ENCODE measurements at places on chromosomes 5 and 9.

DNA sequence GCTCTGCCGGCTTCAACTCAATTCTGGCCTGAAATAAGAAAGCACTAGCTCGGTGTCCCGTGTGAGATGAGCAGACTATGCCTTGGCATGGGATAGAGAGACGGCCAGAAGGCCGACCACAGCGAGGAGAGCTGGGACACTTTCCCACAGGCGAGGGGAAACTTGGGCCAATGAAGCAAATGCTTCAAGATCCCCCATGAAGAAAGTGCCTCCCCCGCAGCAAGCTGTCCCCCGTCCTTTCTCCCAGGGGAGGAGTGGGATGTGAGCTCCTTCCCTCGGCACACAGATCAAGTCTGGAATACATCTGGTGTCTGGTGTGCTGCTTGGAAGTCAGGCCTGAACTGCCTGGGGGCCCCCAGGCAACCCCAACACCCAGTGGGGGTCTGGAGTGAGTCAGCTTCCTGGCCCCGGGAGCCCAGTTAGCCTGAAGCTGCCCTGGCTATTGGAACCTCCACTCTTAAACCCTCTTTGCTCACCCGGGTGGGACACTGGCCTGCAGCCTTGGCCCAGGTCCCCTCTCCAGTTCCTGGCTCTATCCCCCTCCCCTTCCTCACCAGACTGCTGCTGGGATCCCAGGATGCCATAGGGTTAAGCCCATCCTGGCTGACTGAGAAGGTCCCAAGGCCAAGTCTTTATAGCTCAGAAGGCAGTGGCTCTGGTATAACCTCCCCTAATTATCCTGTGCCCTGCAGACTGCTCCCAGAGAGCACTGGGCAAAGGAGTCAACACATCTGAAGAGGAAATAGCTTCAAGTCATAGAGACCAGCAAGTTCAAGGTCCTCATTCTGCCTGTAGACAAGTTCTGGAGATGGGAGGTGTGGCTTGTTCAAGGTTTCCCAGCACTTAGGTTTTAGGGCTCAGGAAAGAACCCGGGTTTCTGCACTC, 205.3 kb downstream of the TTLL11 start:
- DNase-seq, result no peak

GRCh38 chr9:32423371-32423770, 38.9 kb downstream of the ACO1 start:
- DNase-seq, result no peak

GRCh38 chr9:113403646-113404045, 2.6 kb upstream of the ALAD start:
- DNase-seq, result no peak

DNA sequence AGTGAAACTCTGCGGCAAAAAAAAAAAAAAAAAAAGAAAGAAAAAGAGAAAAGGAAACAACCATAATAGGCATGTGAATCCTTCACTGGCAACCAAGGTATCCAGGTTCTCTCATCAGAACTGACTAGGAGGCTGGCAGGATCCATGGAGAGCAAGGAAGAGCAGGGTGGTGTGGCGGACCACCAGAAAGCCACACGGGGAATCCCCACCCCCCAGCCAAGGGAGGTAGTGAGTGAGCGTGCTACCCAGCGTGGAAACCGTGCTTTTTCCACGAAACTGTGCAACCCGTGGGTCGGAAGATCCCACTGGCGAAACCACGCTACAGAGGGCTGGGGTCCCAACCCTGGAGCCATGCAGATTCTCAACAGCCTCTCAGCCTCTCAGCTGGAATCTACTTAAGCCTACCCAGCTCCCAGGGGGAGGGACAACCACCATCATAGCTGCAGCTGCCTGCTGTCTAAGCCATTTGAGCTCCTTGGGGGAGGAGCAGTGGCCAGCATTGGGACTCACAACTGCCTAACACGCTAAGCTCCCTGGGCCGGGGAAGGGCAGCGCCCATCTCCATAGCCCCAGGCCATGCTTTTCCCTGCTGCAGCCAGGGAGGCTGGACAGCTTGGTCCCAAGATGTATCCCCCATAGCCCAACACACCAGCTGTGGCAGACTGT, 91.6 kb downstream of the PRELID2 start:
- no peak for DNase-seq

DNA sequence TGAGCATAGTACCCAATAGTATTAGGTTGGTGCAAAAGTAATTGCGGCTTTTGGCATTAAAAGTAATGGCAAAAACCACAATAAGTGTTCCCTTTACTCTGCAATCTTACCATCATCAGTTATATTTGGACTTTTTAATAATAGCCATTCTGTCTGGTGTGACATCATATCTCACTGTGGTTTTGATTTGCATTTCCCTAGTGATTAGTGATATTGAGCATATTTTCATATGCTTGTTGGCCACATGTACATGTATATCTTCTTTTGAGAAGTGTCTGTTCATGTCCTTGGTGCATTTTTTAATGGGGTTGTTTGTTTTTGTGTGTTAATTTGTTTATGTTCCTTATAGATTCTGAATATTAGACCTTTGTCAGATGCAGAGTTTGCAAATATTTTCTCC, 289.9 kb downstream of the FAM170A start:
- DNase-seq, result no peak

GRCh38 chr9:130220352-130220751, 45.2 kb upstream of the HMCN2 start:
- no peak for DNase-seq

- no peak for DNase-seq
Measured at GRCh38 chr5:125348221-125348692, 601.8 kb upstream of the ZNF608 start.

GRCh38 chr5:35773967-35774366, 82.7 kb upstream of the IL7R start:
- DNase-seq, result peak; percentile 52

DNA sequence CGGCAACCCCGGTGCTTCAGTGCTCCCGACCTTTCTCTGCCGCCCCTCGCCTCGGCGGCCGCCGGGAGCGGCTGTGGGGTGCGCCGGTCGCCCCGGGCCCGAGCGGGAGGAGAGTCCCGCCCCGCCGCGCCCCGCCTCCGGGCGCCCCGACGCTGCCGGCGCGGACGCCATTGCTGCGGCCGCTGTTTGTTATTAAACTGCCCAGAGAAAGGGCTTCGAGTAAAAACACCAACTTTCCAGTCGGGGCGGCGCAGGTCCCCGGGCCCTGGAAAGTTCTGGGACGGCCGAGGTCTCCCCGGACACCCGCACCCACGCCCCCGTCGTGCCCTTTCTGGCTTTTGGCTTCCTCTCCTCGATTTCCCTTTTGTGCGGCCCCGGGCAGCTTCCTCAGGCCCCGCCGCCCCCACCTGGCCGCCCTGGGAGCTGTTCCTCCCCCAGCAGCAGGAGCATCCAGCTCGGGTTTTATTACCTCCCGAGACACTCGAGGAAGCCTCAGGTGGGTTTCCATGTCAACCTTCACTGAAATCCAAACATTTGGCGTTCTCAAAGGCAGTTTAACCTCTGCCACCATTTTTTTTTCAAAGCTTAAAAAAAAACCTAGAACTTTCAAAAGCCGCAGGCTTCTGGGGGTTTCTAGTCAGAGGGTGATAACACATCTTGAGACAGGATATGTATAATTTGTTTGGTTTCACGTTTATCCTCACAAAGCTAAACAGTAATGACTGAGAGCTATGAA, 334.4 kb downstream of the CWC27 start:
- DNase-seq, result peak; percentile 40

DNA sequence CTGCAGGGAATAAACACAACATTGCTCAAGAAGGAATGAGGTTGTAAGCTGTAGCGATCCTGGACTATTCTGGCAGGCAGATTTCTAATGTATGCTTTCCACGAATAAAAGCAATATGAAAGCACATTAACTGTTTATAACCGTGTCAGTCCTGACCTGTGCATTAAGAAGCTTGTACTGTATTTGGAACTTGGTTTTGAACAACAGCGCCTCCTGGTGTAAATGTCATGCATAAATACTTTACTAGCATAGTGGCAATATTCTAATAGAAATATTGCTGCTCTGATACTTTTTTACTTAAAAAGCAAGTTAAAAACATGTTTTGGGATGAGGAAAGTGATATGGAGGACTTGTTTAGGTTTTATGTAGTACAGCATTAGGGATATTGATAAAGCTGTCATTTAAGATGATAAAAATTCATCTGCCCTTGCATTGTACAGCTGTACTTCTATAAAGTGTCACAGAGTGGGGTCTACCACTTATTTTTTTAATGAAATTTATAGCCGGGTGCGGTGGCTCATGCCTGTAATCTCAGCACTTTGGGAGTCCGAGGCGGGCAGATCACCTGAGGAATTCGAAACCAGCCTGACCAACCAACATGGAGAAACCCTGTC, 70.7 kb upstream of the GNE start:
- peak; percentile 58 for DNase-seq

GRCh38 chr9:129604766-129605163, 16.1 kb downstream of the C9orf50 start:
- DNase-seq, result no peak

DNA sequence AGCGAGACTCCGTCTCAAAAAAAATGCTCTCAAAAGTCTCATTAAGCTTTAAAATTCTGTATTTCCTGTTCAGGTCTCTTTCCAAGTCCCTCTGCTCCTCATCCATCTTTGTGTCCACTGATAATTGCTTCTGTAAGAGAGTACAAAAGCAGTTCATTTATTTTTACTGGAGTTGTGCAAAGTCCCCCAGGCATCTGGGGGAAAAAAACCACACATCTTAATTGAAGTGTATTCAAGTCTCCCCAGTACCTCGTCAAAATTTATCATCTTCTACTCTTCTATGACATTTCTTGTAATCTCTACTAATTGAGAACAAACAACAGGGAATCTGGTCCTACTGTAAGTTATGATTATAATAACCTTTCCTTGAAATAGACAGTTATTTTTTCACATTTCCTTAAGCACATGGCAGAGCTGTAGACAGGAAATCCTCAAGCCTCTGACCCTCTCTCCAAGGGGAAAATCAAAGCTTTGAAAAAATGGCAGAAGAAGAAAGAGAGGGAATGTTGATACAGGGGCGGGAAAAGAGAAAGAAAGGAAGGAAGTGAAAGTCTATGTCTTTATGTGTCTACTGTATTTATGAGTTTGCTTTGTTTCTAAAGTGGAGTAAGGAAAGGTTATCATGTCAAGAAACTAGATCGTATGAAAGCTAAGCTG, 51.5 kb downstream of the RAI14 start:
- DNase-seq, result no peak

- no peak for DNase-seq
Measured at GRCh38 chr5:962801-963200, 45.8 kb upstream of the NKD2 start.

- no peak for DNase-seq
Measured at GRCh38 chr5:125870256-125870655, 553.0 kb upstream of the GRAMD2B start.

DNA sequence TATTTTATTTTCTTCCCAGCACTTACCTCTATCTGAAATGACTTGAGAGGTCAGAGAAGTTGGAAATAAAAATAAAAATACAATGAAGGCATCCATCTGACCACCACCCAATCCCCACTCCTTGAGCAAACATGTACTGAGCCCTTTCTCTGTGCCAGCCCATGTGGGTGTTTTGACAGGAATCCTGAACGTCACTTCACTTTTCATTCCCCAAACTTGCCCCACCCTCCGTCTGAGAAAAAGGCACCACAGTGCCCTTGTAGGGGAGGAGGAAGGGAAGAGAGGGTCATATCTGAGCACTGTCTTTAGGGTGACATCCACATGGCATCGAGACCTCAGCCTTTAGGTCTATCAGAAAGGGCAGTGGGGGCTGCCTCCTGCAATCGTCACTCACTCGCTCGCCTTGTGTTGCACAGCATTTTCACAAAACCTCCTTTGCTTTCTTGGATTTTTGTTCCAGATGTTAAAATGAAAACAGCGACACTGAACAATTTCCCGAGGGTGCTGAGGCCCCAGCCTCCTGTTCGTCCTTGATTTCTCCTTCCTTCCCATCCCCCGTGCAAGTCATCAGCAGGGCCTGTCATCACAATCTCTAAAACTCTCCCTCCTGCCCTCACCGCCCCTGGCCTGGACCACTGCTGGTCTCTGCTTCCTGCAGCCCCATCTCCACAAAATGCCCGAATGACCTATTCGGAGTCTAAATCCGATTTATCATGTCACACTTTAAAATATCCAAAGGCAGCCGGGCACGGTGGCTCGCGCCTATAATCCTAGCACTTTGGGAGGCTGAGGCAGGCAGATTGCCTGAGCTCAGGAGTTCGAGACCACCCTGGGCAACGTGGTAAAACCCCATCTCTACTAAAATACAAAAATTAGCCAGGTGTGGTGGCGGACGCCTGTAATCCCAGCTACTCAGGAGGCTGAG, 13.0 kb downstream of the HIGD2A start:
- no peak for DNase-seq

DNA sequence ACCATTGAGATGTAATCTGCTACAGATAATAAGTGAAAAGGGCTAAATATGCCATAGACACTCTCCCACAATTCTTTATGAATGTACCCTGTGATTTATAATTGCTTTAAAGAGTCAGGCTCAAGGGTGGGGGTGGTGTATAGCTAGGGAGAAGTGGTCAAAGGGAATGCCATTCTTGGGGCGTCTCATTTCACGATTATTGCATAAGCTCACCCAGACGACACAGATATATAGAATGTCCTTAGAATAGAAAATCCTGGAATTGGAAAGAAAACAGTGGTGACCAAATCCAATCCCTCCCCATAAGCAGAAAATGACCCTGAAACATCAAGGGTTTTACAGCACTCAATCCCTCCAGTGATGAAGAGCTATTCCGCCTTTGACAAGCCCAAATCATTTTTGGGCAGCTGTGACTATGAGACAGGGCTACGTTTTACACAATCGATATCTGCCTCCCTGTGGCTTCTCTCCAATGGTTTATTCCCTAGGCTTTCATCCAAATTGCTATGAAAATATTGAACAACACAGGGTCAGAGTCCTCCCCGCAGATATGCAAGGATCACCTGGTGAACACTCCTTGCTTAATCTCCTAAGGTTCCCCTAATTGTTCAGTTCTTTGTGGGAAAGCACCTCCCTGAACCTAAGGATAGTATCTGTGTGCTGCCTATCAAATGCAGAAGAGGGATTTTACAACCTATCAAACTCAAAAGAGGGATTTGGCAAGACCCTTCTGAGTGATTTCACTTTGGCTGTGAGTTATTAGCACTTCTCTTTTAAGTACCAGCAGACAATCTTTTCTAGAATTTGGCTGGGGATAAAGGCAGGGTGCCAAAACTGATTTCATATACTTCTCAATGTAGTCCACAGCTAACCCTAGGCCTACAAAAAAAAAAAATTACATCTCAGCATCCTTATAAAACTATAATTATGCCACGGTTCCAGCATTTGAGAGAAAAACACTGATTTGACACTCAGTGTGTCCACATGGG, 144.9 kb upstream of the CDH6 start:
- no peak for DNase-seq

DNA sequence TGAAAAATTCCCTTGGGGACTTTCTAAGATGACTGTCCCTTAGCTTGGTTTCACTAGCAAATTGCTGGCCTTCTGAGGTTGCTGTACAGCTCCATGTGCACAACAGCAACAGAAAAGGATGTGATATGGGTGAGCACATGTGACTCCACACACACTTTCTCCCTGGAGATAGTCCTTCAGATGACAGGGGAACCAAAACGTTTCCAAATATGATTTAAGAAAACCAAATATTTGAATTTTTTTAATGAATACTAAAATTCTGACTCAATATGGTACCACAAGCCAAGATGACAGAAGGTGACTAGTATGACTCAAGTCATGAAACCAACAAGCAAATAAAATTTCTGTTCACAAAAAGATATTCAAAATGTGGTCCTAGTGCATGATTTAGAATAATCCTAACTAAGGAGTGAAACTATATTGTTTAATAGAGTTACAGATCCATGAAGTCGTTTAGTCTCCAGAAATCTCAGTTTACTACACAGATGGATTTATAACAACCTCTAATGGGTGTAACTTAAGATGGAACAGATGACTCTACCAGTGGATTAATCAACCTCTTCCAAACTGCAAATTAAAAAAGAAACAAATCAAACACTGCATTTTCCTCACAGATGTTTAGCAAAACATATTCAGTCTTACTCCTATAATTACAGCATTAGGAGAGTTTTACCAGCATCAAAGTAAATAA, 144.8 kb upstream of the PIK3R1 start:
- no peak for DNase-seq

Measured in CD4-positive, alpha-beta T cell treated with Interleukin-6 at 100 ng/mL for 8 hours (primary cell).